ENCODE measurements at places on chromosomes 12 and 14. TPM values are rescaled to one million over a fixed set of nuclear protein-coding genes. Genes with fewer than 3 reads are reported as not detected.

DNA sequence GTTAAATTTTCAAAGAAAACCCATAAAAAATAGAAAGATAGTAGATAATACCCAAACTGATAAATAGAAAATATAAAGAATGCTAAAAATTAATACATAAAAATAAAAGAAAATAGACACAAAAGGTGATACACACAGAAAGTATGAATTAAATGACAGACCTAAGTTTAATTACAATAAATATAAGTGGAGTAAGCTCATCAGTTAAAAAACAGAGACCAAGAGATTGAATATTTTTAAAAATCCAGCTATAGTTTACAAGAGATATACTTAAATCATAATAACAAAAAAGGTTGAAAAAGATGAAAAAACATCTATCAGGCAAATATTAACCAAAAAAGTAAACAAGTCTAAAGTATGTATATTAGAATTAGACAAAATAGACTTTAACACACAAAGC, 268.2 kb downstream of the SOX5 start:
- H3K36me3 ChIP-seq = no peaks in the 10 kb centered on the region
- H3K27ac ChIP-seq = no peak overlapping the region
- no peaks in the 10 kb centered on the region for H3K4me1 ChIP-seq
- no peak overlapping the region for H3K4me3 ChIP-seq

- H3K27me3 ChIP-seq = no peaks in the 10 kb centered on the region
- H3K36me3 ChIP-seq = no peaks in the 10 kb centered on the region
- H3K4me1 ChIP-seq = no peaks in the 10 kb centered on the region
- DNase-seq = no peak
Measured at GRCh38 chr12:27246774-27247173, 2.7 kb downstream of the STK38L start.

GRCh38 chr14:100221533-100222223, 17.3 kb upstream of the YY1 start:
- H3K36me3 ChIP-seq = no peaks in the 10 kb centered on the region
- DNase-seq = peak; percentile 50
- H3K4me3 ChIP-seq = peak overlapping the region; percentile 49
- H3K4me1 ChIP-seq = no peaks in the 10 kb centered on the region
- no peak overlapping the region for H3K27ac ChIP-seq

- H3K4me1 ChIP-seq = no peaks in the 10 kb centered on the region
- no peaks in the 10 kb centered on the region for H3K27me3 ChIP-seq
- no peak overlapping the region for H3K4me3 ChIP-seq
- H3K36me3 ChIP-seq = no peaks in the 10 kb centered on the region
- H3K27ac ChIP-seq = no peak overlapping the region
Measured at GRCh38 chr12:130538343-130539095, 177.6 kb downstream of the RIMBP2 start.

DNA sequence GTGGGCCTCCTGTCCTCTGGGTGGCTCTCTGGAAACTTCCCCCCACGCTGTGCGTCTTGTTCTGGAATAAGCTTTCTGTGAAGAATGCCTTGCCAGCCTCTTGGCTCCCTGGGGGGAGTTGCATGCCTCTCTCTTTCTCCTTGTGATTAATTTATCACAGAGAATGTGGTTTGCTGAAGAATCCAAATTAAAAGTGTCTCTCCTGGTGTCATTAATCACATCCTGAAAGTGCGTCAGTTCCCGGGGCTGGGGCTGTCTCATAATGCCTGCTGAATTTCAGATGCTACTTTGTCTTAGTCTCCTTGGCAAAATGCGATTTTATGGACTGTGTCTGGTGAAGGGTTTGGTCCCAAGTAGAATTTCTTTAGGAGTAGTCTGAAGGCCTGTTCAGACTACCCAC, 787.7 kb upstream of the TMEM132C start:
- no peak for DNase-seq
- H3K36me3 ChIP-seq = no peaks in the 10 kb centered on the region
- H3K27me3 ChIP-seq = no peaks in the 10 kb centered on the region
- H3K27ac ChIP-seq = no peak overlapping the region

DNA sequence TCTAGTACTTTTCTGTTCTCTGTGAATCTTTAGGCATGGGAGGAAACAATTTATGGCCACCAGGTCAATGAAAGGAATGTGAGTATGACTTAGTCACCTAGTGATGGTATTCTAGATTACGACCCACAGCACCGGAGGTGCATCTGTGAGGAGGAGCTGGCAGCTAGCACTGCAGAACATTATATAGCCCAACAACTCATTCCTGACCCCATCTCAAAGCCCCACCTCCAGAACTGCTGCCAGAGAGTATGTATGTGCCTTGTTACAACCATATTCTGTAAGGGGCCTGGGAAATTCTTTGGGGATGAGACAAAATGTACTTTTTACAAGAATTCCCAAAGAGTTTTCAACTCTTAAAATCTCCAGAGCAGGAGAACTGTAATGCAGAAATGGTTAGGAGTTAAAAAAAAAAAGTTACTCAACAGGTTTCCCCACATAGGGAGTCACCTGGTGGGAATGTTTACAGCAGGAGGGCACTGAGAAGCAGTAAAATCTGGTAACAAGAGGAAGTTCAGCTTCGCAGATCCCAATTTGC, 34.9 kb upstream of the CERS5 start:
- H3K4me1 ChIP-seq = no peaks in the 10 kb centered on the region
- no peak for DNase-seq
- H3K27me3 ChIP-seq = no peaks in the 10 kb centered on the region
- no peak overlapping the region for H3K4me3 ChIP-seq
- no peak overlapping the region for H3K27ac ChIP-seq

DNA sequence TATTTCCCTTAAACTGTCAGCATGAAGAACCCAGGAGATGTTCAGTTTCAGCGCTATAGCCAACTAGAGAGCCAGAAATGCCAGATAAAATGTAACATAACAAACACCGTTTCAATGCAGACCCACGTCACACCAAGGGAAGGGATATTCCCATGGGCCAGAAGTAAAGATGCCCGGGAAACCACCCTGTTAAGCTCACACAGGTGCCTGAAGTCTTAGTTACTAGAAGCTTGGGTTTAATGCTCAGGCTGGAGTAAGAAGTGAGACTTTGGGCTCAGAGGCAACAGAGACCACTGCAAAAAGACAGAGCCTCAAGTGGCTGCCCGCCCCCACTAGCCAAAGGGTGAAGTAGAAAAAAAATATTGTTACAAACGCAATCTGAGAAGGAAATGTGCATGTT, 52.3 kb downstream of the SYNE3 start:
- H3K4me3 ChIP-seq = no peak overlapping the region
- DNase-seq = no peak
- H3K27me3 ChIP-seq = no peaks in the 10 kb centered on the region

DNA sequence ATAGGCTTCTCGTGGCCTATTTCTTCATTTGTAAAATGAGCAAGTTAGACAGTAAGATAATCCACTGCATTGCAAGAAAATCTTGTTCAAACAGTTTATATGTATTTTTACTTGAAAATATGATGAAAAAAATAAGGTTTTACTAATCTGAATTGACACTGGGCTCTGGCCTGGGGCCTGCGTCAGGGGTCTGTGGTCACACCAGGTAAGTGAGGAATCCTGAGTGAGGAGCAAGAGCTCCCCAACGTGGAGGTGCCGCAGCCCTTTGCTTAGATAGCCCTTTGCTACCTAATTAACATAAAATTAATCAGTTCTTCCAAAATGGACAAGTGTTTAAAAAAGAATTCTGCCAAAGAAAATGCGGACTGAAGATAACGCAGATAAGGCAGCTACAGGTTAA, 39.1 kb upstream of the STAB2 start:
- H3K36me3 ChIP-seq = no peaks in the 10 kb centered on the region
- no peak for DNase-seq
- no peak overlapping the region for H3K4me3 ChIP-seq
- no peaks in the 10 kb centered on the region for H3K27me3 ChIP-seq
- no peak overlapping the region for H3K27ac ChIP-seq

DNA sequence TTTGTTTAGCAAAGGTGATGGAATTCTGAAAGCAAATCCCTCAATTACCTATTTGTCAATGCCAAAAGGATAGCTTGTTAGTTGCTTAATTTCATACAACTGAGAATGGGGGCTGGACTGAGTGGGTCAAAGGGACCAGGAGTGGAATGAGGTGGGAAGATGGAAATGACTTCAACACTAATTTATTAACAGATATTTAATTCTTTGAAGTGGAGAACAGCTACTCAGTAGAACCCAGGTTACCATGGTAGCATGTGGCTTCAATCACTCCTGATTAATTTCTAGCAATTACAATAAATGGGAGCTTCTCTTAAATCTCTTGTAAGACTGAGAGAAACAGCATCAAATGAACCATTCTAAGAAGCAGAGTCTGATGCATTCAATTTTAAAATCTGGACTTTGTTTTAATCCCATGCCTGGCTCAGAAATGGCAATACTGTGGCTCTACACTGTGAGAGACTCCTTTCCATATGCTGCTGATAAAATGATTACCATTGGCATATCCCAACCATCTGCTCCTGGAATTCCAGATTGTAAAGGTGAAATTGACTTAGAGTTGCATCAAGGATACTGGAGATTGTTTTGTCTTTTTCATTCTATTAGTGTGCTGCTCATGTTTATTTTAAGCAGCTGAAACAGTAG, 607.8 kb downstream of the SNAPC1 start:
- no peak for DNase-seq
- H3K4me1 ChIP-seq = no peaks in the 10 kb centered on the region
- H3K27ac ChIP-seq = no peak overlapping the region
- H3K27me3 ChIP-seq = no peaks in the 10 kb centered on the region
- no peaks in the 10 kb centered on the region for H3K36me3 ChIP-seq
- no peak overlapping the region for H3K4me3 ChIP-seq

GRCh38 chr14:75292101-75292563, 13.5 kb downstream of the FOS start:
- H3K4me3 ChIP-seq = no peak overlapping the region
- H3K27ac ChIP-seq = no peak overlapping the region
- no peaks in the 10 kb centered on the region for H3K36me3 ChIP-seq
- H3K4me1 ChIP-seq = peaks cover 12% of the 10 kb centered on the region

GRCh38 chr12:105107171-105107493, 399 bp upstream of the WASHC4 start:
- DNase-seq = no peak
- no peaks in the 10 kb centered on the region for H3K36me3 ChIP-seq
- H3K27ac ChIP-seq = peak overlapping the region; percentile 94
- H3K27me3 ChIP-seq = no peaks in the 10 kb centered on the region

DNA sequence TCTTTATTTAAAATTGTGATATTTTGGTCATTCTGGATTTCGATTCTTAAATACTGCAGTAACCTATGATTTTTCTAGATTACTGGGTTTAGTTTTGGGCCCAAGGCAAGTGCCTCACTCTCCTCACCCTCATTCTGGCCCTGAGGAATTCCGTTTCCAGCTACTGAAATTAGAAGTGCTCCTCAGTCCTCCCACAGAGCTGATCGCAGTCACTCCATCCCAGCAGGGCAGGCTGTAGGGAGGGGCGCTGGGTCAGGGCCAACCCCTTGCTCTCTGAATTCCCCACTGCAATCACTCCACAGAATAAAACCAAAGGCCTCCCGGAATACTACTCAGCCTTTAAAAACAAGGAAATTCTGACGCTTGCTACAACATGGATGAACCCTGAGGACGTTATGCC, 66.5 kb upstream of the DIO3 start:
- no peak overlapping the region for H3K27ac ChIP-seq
- H3K36me3 ChIP-seq = no peaks in the 10 kb centered on the region
- H3K4me3 ChIP-seq = no peak overlapping the region

GRCh38 chr12:46915082-46915481, 89.3 kb upstream of the SLC38A4 start:
- no peaks in the 10 kb centered on the region for H3K36me3 ChIP-seq
- no peak overlapping the region for H3K4me3 ChIP-seq
- H3K27ac ChIP-seq = no peak overlapping the region
- no peaks in the 10 kb centered on the region for H3K27me3 ChIP-seq

GRCh38 chr14:88821888-88822287, 2.6 kb upstream of the TTC8 start:
- H3K4me3 ChIP-seq = no peak overlapping the region
- no peaks in the 10 kb centered on the region for H3K36me3 ChIP-seq
- no peak for DNase-seq

- H3K4me1 ChIP-seq = no peaks in the 10 kb centered on the region
- no peak overlapping the region for H3K4me3 ChIP-seq
- DNase-seq = no peak
- no peak overlapping the region for H3K27ac ChIP-seq
Measured at GRCh38 chr12:127311720-127312364, 955.1 kb upstream of the TMEM132C start.

GRCh38 chr12:19800884-19801283, 361.6 kb downstream of the AEBP2 start:
- DNase-seq = no peak
- H3K36me3 ChIP-seq = no peaks in the 10 kb centered on the region
- no peaks in the 10 kb centered on the region for H3K27me3 ChIP-seq
- H3K4me1 ChIP-seq = no peaks in the 10 kb centered on the region
- H3K4me3 ChIP-seq = no peak overlapping the region

DNA sequence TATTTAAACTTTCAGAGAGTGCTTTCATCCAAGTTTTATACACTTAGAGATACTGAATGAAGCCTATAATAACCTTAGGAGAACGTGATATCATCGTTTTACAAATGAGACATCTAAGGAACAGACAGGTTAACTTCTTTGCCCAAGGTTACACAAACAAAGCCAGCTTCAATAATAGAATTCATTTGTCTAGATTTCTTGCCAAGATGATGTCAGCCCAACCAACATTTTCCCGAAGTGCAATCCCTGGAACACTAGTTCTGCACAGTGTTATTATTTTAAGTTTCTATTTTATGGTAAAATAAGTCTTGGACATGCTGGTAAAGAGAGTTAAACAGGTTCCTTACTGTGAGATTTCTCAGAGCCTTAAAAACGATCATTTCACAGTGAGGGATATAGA, 174.6 kb downstream of the SLC25A21 start:
- no peak for DNase-seq
- no peaks in the 10 kb centered on the region for H3K4me1 ChIP-seq
- H3K36me3 ChIP-seq = no peaks in the 10 kb centered on the region

PTGR2 gene
- total RNA-seq = 8.6 TPM

METAP2 gene
- 78.6 TPM for total RNA-seq

TSPAN31 gene
- total RNA-seq = 90.5 TPM

SLCO1B1 gene
- total RNA-seq = not detected

TBX5 gene
- total RNA-seq = not detected

TAS2R13 gene
- total RNA-seq = 1.8 TPM

C3AR1 gene
- 7.1 TPM for total RNA-seq

SLCO1A2 gene
- not detected for total RNA-seq

HNF1A gene
- not detected for total RNA-seq

YLPM1 gene
- total RNA-seq = 74.1 TPM

CLEC6A gene
- total RNA-seq = not detected

NYNRIN gene
- 24.7 TPM for total RNA-seq

SAMD4A gene
- 47.4 TPM for total RNA-seq

Measured in tibial nerve (tissue), 4 donors.